Liver (tissue), 10 donors: ENCODE measurements at places on chromosomes 12 and 14.

DNA sequence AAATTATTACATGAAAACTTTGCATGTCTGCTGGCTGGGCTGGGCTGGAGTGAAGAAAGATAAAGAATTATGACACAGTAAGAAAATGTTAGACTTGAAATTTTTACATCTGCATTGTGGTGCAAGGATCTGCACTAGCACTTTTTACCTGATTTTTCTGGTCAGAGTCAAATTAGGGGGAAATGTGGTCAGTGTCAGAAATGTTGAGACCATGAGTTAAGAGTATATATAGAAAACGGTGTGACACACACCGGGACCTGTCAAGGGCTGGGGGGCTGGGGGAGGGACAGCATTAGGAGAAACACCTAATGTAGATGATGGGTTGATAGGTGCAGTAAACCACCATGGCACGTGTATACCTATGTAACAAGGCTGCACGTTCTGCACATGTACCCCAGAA is 90.3 kb downstream of the IGF1 start:
- no peaks in the 10 kb centered on the region for H3K4me1 ChIP-seq
- no peak overlapping the region for H3K4me3 ChIP-seq
- H3K27me3 ChIP-seq, result no peaks in the 10 kb centered on the region
- no peak overlapping the region for H3K27ac ChIP-seq
- DNase-seq, result no peak

- no peaks in the 10 kb centered on the region for H3K36me3 ChIP-seq
- no peak overlapping the region for H3K27ac ChIP-seq
- no peak for DNase-seq
- no peaks in the 10 kb centered on the region for H3K27me3 ChIP-seq
- H3K4me1 ChIP-seq, result no peaks in the 10 kb centered on the region
Observed at GRCh38 chr12:21912318-21912717, 28.9 kb downstream of the ABCC9 start.

GRCh38 chr12:52871291-52872039 is 22.7 kb upstream of the KRT78 start:
- H3K4me1 ChIP-seq, result no peaks in the 10 kb centered on the region
- H3K36me3 ChIP-seq, result no peaks in the 10 kb centered on the region
- no peak overlapping the region for H3K4me3 ChIP-seq

DNA sequence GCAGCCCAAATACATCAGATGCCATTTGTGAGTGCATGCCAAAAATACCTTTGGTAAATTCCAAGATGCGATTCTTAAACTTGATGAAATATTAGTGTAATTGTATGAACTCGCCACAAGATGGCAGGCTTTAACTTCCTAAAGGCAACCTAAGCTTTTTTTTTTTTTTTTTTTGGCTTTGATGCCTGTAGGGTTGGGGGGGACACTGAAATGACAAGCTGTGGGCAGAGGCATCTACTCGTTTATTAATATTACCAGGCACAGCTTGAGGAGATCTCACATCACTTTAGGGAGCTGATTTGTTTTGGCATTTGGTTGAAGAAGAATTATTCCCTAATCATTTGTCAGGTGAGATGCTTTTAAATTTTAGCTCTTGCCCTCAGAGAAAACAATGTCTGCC is 126.7 kb upstream of the CCDC196 start:
- no peaks in the 10 kb centered on the region for H3K4me1 ChIP-seq
- no peak overlapping the region for H3K27ac ChIP-seq
- no peaks in the 10 kb centered on the region for H3K27me3 ChIP-seq
- no peak for DNase-seq
- H3K4me3 ChIP-seq, result no peak overlapping the region
- H3K36me3 ChIP-seq, result no peaks in the 10 kb centered on the region

DNA sequence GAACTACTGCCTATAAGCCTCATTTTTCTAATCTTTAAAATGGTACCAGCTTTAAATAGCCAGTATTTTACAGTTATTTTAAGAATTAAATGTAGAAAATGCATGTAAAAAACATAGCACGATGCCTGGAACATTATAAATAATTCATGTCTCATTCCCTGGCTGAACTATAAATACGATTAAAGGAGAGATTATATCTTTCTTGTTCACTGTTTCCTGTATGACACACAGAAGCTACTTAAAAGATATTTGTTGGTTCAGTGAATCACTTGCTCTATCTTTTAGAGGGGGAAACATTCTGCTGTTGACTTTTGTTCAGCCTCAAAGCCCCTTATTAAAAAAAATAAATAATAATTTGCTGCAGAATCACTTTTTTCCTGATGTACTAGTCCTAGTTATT is 406.9 kb downstream of the LRFN5 start:
- no peak overlapping the region for H3K27ac ChIP-seq
- H3K4me1 ChIP-seq, result no peaks in the 10 kb centered on the region
- no peaks in the 10 kb centered on the region for H3K36me3 ChIP-seq
- H3K27me3 ChIP-seq, result no peaks in the 10 kb centered on the region
- no peak for DNase-seq
- no peak overlapping the region for H3K4me3 ChIP-seq
